ENCODE measurements at places on chromosomes 4 and X.

DNA sequence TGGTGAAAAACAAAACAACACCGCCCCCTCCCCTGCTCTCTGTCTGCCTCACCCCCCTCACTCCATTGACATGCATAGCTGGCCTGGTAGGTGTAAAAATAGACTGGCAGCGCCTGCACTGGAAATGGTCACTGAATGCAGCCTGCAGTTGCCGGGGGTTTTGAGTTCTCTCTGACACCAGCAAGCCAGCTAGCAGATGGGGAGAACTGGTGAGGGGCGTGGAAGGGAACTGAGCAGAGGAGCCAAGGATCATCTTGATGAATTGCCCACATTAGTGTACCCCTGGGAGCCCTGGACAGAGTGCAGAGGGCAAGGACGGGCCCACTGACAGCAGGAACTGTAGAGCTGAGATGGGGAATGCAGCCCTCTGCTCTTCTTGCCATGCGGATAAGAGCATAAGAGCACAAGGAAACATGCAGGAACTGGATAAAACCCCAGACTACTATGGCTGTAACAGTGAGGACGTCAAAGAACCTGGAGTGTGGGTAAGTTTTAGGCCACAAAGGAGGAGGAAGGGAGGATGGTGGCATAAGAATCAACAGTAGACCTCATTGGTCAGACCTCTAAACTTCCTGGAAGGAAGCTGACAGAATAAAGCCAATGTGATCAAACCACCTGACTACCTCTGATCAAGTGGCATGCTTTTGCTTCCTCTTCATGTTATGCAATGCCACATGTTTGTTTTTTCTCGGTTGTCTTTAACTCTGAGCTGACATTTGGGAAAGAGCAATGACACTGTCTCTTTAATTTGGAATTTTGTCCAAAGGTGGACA is 96.3 kb downstream of the ANK2 start:
- DNase-seq: peak; percentile 66

GRCh38 chr4:180009316-180009715 is 2233.9 kb upstream of the TENM3 start:
- no peak for DNase-seq

DNA sequence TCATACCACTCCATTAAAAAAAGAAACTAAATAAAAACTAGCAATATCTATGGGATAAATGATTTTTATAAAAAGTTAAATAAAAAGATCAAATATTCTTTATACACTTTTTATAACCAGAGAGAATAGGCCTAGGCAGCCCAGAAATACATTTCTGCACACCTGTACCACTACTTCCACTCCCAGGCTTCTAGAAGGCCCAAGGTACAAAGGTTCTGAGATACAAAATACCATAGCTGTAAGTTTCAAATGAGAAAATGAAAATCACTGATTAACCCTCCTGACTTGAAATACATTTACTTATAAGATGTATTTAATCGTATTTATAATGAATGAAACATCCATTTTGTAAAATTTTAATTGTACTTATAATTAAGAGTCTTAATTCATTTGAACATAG is 226.5 kb upstream of the MAB21L2 start:
- no peak for DNase-seq

- no peak for DNase-seq
These were observed 45.1 kb upstream of the FAM9A start for GRCh38 chrX:8846266-8846665.

GRCh38 chr4:128709268-128709667 is 100.2 kb upstream of the JADE1 start:
- no peak for DNase-seq

DNA sequence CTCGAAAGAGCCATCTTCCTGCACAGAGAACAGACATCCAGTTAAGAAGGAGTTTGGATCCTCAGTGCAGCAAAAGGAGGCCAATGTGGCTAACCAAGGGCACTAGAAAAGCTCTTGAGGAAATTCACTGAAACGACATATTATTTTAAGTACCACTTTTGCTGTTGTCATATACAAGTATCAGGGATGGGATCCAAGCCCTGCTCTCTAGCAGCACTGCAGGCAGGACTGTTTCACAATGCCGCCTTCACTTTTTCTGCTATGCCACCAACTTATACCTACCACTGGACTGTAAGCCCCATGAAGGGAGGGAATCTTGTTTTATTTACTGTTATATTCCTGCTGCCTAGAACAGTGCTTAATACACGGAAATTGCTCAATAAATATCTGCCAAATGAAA is 299.0 kb downstream of the NR3C2 start:
- no peak for DNase-seq

DNA sequence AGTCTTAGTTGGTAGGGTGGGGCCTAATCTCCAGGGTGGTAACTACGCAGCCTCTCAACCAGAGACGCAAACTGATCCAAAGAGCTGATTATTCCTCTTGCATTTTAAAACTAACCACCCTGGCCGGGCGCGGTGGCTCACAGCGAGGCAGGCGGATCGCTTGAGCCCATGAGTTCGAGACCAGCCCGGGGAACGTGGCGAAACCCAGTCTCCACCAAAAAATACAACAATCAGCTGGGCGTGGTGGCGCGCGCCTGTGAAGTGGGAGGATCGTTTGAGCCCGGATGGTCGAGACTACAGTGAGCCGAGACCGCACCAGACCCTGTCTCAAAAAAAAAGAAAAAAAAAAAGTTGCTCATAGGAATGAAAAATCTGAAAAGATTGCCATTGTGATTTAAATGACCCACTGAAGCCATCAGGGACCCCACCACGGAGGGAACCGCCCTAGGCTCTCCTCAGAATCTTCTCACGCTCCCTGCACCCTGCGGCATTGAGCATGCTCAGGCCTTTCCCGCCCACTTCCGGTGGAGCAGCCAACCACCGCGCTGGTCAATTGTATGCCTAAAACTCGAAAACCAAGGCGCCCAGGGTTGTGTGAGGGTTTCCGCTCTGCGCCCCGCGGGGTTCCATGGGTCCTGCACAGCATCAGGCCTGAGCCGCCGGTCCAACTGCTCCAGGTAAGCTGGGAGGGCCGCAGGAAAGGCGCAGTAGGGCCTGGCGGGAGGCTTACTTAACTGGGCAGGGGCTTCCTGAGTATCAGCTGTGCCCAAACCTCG is at the start of gene TRIM60:
TRIM60 (plus strand) TSS at position 564 of the 776 bp plus-strand sequence. CDS start 8,074 bp downstream, outside the sequence.
- no peak for DNase-seq

- no peak for DNase-seq
These were observed 20.1 kb upstream of the XPNPEP2 start for GRCh38 chrX:129718676-129719075.

- no peak for DNase-seq
These were observed 1.3 kb downstream of the TBL1X start for GRCh38 chrX:9466124-9466495.

GRCh38 chrX:151537572-151537971 is 25.9 kb upstream of the PASD1 start:
- no peak for DNase-seq

DNA sequence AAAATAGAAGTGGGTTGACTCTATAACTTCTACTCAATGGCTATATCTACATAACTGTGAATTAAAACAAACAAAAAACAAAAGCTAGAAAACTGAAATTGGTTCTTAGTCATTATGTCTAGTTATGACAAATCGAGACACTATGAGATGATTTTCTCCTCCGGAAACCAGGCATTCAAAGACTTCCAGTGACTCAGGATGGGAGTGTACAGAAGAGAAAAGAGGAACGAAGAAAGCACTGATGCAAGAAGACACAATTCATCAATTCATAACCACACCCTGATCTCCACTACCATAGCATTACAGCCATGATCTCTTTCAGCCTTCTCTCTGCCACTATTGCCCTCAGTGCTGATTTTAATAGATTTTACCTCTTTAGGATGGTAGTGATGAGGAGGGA is 253.6 kb downstream of the CBLL2 start:
- DNase-seq: no peak

DNA sequence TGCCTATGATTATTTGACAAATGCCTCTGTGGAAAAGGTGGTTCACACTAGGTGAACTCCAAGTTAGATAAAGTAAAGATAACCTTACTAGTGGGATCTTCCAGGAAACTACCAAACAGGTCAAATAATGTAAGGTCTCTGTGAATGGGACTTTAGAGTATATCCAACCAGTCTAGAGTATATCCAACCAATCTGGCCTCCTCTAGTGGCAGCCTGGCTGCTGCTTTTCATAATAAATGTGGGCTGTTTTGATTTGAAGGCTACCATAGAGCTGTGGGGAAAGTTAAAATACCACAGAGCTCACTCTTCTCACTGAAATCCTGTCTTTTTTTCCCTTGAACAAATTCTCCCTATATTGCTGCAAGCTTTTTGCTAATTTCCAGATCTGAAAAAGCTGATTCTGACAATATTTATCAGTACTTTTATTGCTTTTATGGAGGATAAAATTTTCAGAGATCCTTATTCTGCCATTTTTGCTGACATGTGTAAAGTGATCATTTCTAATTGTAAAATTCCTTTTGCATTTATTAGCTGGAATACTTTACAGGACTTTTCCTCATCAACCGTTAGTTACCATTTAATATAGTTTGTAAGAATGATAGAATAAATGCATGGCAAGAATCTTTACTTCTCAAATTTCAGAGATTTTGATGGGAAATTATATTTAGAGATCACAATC is 111.3 kb downstream of the TET2 start:
- no peak for DNase-seq

GRCh38 chrX:133185119-133185518 is 33.0 kb downstream of the TFDP3 start:
- no peak for DNase-seq

Measured in NCI-H2029 (cell line).